ENCODE measurements at places on chromosomes 3 and 15. TPM values are rescaled to one million over a fixed set of nuclear protein-coding genes. Genes with fewer than 3 reads are reported as not detected.

Gene DISP2
- 0.58 TPM for total RNA-seq

Gene CHD2
- total RNA-seq, result 33.1 TPM

Gene STRIT1
- not detected for total RNA-seq

Gene CIAO2A
- total RNA-seq, result 116 TPM

Gene HTR3E
- total RNA-seq, result not detected

Gene WDR73
- 37.8 TPM for total RNA-seq
